ENCODE measurements at places on chromosomes 1 and 21.

DNA sequence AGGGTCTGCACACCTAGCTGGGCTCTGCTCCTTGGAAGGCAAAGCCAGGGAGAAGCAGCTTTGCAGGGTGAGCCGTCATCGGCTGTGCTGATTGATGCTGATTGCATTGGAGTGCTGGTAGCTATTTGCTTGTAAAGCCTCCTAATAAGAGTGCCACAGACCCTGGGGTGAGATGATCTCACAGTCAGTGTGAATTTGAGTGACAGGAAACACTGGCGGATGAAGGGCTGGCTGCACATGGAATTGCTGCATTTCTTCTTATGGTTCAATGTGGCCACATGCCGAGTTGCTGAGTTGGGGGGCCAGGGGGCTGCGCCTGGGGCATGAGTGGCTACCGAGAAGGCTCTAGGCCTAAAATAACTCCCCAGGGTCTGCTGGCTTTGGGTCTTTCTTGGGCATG is 138.2 kb upstream of the CACNA1E start:
- DNase-seq = no peak

DNA sequence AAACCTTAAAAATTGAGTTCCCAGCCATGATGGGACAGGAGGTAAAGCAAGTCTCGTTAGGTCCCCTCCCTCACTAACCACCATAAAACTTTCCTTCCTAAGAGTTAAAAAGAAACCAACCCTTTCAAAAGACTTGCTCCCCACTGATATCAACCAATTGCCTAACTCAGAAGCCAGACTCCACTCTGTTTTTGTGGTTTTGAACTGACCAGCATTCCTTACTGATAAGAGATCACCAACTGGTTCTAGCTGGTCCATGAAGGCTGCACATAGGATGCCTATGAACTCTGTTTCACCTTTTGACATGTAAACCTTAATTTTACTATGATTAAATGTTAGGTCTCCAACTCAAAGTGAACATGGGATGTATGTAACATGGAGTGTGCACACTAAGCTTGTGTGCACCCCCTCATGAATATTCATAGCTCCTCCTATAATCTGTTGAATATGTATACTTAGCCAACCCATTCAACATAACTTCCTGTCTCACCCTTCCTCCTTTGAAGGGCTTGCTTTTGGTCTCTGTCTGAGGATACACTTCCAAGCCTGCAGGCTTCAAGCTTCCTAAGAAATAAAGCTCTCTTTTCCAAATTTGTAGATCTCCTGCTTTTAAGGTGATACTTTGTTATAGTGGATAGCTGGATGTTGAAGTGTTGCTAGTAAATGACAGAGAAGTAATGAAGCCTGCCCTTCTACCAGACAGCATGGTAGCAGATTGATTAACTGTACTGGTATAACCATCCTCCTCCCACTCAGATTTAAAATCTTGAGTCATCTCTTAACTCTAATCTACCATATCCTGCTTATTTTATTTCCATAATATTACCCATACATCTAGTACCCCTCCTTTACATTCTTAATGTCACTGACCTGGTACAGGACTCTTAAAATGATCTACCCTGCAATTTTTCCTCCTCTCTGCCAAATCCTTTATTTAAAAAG is 95.6 kb downstream of the ZNF644 start:
- peak; percentile 47 for DNase-seq

- no peak for DNase-seq
These were observed 78.8 kb upstream of the WDR26 start for GRCh38 chr1:224513383-224513782.

GRCh38 chr21:15809065-15809464 is 79.3 kb downstream of the USP25 start:
- no peak for DNase-seq

DNA sequence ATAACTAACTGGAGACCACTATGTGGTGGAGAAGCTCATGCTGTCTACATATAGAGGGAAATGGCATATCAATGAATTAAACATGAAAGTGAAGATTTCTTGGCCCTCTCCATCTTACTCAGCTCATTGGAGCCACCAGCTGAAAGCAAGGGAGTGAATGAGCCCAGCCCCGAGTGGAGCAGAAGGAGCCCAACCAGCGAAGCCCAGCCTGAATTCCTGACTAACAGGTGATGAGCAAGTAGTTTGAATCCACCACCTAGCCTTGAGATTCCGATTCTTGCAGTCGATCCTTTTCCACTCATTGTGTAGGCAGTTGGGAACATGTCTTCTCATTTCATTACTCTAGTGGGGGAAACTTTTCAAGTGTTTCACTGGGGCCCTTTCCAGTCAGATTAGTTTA is 18.6 kb upstream of the ST6GALNAC3 start:
- DNase-seq = no peak

DNA sequence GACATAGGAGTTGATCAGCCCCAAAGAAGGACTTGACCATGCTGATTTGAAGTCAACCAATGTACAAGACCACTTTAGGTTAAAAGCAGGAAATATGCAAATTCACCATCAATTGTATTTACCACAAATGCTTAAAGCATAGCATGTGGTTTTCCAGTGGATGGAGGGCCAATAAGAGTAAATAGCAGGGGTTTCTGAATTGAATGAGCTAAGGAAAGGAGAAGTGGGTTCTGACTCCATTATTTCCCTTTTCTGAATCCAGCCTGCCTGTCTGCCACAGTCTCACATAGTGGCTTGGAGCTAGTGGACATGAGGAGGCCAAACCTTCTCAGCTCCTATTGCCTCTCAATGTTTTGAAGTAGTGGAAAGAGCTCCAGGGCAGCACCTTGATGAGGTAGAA is 7.2 kb upstream of the TNFSF18 start:
- no peak for DNase-seq

- DNase-seq = no peak
These were observed 12.3 kb upstream of the TRIM17 start for GRCh38 chr1:228429007-228429406.
